ENCODE measurements at places on chromosomes 12 and 14.

DNA sequence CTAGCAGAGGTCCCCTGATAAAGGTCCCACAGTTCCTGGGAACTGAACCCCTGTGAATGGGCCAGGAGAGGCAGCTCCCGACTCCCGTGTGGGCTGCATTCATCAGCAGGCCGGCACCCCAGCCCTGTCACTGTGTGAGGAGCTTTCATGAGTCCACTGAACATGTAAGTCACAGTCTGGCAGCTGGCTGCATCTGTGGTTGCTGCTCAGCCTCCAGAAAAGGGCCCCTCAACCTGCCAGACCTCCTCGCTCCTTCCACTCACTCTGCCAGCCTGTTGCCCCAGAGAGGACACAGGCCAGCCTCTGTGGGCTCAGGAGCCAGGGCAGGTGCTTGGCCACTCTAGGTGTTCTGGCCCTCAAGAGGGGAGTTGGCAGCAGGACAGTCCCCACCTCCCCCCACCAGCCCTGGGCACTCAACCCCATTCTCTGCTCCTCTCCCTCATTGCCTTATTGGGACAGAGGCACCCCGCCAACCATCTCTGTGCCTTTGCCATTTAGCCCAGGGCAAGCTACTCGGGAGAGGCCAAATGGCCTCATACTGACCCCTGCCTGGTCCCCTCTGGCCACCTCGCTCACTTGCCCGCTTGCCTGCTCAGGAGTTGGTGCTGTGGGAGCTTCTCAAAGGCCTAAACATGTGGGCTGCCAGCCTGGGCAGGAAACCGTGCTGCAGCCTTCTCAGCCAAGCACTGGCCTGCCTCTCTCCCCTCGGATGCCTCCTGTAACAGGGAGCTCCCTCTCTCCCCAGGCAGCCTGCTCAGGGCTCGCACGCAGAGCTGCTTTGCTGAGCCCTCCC lies 1.9 kb downstream of the RTL1 start:
- no peak for DNase-seq

DNA sequence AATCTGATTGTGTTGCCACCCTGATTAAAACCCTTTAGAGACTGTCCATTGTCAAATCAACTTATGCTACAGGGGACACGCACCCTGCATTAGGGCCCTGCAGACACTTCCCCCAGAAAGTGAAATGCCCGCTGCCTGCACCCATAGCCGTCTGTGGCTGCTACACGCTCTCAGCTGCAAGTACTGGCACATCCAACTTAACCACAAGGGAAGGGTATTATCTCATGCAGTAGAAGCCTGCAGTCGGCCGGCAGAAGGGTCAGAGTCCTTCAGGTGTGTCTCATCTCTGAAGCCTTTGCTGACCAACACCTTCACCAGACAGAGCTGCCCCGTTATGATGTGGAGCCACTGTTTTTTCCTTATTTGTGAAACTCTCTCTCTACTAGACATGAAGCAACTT lies 20.8 kb downstream of the CFAP251 start:
- no peak for DNase-seq

GRCh38 chr12:50453872-50454271 lies 50.9 kb upstream of the DIP2B start:
- DNase-seq = no peak

DNA sequence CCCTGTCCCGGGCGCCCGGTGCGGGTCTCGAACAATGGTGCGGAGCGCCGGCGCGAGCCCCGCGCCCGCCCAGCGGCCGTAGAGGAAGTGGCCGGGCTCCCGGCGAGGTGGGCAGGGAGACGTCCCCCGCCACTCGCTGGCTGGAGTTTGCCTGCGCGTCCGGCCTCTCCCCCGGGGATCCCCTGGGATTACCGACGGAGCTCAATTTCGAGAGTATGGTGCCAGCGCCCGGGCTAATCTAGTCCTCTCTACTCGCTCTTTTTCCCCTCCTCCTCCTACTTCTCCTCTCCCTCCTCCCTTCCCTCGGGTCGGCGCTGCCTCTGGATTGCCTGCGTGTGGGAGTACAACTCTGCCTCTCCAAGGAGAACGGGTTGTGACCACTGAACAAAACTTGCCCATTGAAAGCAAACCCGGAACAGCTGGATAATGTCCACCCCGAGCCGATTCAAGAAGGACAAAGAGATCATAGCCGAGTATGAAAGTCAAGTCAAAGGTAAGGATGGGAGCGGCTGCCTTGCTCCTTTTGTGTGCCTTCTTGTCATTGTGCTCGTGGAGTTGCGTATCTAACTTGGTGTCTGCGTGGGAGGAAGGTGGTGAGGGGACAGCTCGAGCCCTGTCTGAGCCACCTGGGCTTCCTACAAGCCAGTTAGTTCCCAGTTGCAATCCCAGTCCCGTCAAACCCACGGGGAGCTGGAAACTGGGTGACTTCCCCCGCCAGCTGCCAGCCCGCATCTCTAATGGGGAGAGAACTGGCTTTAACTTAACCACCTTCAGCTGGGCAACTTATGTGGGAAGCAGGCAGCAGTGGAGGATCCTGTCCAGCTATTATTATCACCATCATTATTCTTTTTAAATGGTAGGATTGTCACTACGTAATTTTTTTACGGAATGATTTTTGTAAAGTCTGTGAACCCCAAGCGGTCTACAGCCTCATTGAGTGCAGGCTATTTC lies at the start of gene SRGAP1:
Gene SRGAP1 (plus strand): TSS at position 310 of the 951 bp plus-strand sequence. CDS start 117 bp downstream, at position 427.
- no peak for DNase-seq

DNA sequence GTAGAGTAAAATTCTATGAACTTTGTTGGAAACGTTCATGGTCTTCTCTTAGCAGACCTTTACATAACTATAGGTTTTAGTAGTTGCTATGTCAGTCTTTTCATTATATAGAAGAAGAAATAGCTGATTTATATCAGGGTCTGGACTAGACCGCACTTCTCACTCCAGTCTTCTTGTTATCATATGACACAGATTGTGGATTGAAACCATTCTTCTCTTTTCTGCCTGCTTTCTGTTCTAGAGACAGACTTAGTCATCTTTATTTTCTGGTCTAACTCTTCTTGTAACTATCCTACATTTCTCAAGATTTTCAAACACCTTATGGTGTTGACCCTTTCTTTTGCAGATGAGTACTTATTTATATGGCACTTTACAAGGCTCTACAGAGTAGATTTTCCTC lies 55.7 kb downstream of the PCNX1 start:
- no peak for DNase-seq

DNA sequence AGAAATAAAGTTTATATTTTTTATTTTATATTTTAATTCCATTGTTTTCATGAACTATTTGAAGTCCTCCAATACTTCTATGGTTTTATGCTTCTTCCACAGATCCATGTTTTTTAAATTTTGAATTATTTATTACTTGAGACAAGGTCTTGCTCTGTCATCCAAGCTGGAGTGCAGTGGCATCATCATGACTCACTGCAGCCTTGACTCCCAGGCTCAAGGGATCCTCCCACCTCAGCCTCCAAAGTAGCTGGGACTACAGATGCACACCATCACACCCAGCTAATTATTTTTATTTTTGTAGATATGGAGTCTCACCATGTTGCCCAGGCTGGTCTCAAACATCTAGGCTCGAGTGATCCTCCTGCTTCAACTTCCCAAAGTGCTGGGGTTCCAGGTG lies 28.8 kb upstream of the DLGAP5 start:
- no peak for DNase-seq

- DNase-seq = no peak
Measured at GRCh38 chr14:50040401-50040775, 76.0 kb downstream of the VCPKMT start.

- no peak for DNase-seq
Measured at GRCh38 chr12:85796001-85796400, 40.2 kb downstream of the RASSF9 start.

- peak; percentile 65 for DNase-seq
Measured at GRCh38 chr12:121240484-121241101, 30.7 kb downstream of the P2RX4 start.

DNA sequence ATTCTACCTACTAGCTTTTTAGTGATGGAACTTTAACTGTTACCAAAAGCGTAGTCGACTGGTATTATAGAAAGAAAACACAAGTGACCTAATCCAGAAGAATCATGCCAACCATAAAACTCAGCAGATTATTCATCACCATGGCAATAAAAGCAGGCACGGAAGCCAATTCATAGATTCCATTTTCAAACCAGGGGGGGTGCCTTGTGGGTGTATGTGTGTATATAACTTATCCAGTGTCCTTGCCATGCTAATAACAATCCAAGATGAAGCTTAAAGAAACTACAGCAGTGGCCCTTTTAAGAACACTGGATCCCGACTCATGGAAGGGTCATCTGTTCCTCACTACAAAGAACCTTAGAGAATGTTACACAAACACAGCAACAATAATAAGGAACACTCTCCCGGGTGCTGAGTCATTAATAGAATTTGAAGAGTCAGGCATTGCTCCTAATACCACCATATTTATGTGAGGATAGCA lies 61.0 kb downstream of the EPS8 start:
- no peak for DNase-seq

GRCh38 chr12:8957561-8957960 lies 8.1 kb upstream of the M6PR start:
- DNase-seq = no peak

GRCh38 chr14:72617391-72618031 lies 276.4 kb downstream of the DPF3 start:
- DNase-seq = no peak

DNA sequence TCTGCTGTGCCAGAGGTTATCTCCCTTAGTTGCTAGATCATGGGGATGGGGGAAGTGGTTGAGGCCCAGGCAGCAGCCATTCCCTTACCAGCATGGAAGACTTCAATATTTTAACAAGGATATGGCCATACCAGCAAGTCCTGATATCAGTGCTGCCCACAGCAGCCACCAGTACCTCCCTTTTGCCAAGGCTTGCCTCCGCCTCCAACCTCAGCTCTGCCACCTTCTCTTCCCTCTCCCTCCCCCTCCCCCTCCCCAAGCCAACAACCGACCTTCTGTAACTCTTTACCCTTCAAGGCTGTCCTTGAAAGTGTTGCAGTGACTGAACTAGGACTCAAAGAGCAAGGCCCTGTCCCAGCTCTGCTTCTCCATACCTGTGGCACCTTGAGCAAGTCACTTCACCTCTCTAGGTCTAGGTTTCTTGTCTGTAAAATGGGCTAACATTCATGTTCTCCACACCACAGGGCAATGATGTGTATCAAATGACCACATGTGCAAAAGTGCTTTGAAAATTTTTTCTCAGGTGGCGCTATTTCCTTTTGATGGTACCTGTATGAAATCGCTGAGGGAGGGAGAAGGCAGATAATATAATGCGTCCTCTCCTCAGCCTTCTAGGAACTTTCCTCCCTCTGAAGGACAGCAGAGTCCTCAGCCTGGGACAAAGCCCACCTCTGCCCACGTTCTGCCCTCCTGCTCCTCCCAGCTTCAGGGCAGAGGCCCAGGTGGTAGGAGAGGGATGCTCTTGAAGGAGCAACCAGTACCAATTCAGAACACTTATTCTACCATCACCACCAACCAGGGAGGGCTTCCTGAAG lies 14.7 kb downstream of the PLEKHG6 start:
- no peak for DNase-seq

DNA sequence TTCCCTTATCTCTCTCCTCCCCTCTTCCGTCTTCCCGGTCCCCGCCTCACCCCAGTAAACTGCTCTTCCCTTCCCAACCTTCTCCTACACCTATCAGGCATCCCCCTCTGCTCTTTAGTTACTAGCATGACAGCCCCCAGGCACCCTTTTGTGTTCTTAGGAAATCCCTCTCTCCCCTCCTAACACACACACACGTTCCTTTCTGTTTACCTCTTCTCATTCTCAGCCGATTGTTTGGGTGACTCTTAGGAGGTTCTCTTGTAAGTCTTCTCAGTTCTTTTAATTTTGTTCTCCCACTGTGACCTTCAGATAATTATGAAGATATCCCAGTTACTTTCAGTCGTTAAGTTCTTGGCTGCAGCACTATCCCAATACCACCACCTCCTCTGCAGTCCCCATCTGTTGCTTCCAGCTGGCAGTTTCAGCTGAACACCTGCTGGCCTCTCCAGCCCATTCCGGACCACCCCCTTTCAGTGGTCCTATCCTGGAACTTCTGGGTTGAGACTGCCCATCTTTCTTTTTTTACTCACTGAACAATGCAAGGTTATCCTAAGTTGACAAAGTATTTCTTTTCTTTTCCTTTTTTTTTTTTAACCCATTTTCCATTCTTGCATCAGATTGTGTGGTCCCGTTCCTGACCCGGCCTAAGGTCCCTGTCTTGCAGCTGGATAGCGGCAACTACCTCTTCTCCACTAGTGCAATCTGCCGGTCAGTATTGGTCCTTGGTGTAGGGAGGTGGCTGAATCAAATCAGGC lies 711 bp downstream of the MARS1 start:
- DNase-seq = no peak

- DNase-seq = no peak
Measured at GRCh38 chr12:108419949-108420348, 80.8 kb upstream of the CMKLR1 start.

- no peak for DNase-seq
Measured at GRCh38 chr14:74064883-74065282, 19.4 kb downstream of the ALDH6A1 start.

- no peak for DNase-seq
Measured at GRCh38 chr14:79686196-79686595, 525.1 kb downstream of the DIO2 start.

DNA sequence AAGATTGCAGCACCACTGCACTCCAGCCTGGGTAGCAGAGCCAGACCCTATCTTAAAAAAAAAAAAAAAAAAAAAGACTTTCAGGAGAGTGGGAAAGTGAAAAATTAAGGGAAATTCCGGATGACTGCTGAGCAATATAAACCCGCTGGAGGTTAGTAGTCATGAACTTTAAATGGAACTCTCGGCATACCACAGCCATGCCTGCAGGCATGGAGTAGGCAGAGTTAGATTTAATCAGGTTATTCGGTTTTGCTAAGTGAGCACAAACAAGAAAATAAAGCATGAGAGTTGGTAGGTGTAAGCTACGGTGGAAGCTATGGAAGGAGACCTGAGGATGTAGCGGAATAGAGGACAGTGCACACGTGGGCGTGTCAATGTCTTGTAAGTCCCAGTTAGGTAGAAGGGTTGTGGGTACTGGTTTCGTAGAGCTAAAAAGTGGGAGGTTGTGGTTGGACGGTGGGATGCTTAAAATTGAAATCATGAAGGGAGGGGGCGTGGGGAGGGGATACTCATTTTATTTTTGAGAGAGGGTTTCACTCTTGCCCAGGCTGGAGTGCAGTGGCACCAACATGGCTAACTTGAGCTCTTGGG lies 11.8 kb upstream of the TUBA1C start:
- DNase-seq = no peak

DNA sequence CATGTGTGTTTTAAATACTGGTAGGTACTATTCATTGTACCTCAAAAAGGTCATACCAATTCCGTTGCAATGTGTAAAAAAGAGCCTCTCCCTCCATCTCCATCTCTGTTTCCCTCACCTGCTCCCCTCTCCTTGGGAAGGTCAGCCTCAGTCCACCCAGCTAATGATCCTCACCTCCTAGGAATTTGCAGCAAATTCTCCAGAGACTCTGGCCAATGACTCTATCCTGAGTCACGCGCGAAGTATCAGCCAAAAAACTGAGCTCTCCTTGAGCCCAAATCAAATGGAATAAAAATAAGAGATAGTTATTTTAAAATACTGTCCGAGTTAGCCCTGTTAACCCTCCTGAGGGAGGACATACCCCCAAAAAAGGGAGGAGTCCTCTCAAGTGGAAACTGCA lies 148.4 kb downstream of the DPF3 start:
- no peak for DNase-seq

GRCh38 chr12:94151582-94151981 lies 3.2 kb downstream of the PLXNC1 start:
- DNase-seq = no peak

GRCh38 chr14:101552786-101553231 lies 8.5 kb upstream of the DIO3 start:
- no peak for DNase-seq

All from stimulated activated CD4-positive, alpha-beta T cell treated with anti-CD3 and anti-CD28 coated beads, Interleukin-1b, Interleukin-23, amount 100 ng/mL, for 1 hour (primary cell).